Pericardium fibroblast (primary cell): ENCODE measurements at places on chromosomes 2 and 18. TPM values are rescaled to one million over a fixed set of nuclear protein-coding genes. Genes with fewer than 3 reads are reported as not detected.

MARCO gene
- not detected in 2 replicates for total RNA-seq

PLCD4 gene
- total RNA-seq = 0.94 and 2.7 TPM in 2 replicates

DOK6 gene
- total RNA-seq = 0.94 and 2.8 TPM in 2 replicates

ADGRF3 gene
- not detected in 2 replicates for total RNA-seq

PIEZO2 gene
- 2.6 and 7.0 TPM in 2 replicates for total RNA-seq
